ENCODE measurements at places on chromosomes 2 and 18. TPM values are rescaled to one million over a fixed set of nuclear protein-coding genes. Genes with fewer than 3 reads are reported as not detected.

ADD2 gene
- total RNA-seq: 2.3 TPM

GRCh38 chr2:190210471-190210870 is 109.2 kb downstream of the HIBCH start:
- DNase-seq: no peak

DNA sequence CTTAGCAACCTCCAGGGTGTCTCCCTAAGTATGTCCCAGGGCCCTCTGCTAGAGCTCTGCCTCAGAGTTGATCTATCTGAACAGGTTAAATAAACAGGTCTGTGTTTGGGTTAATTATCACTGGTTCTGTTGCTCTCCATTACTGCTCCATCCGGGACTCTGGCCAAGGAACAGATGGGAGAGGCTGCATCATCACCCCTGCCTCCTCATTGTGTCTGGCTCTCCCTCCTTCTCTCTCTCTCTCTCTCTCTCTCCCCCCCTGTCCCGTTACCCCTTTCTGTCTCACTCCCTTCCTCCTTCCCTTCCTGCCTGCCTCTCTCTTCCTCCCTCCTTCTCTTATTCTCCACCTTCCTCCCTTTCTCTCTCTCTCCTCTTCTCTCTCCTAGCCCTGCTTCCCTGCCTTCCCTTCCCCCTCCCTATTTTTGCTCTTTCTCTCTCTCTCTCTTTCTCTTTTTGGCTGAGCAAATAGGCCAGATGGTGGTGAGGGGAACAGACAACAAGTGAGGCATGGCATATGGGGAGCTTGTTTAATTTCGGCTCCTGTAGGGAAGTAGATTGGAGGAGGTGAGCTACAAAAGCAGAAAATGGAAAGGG is 62.1 kb downstream of the SETBP1 start:
- no peak for DNase-seq

GRCh38 chr2:206225435-206226232 is 48.8 kb upstream of the ZDBF2 start:
- DNase-seq: no peak

Measured in Right ventricle myocardium inferior (tissue), 1 donor.